Heart left ventricle (tissue), 16 donors: ENCODE measurements at places on chromosomes 5 and 9. TPM values are rescaled to one million over a fixed set of nuclear protein-coding genes. Genes with fewer than 3 reads are reported as not detected.

- H3K27ac ChIP-seq = no peak overlapping the region
- H3K36me3 ChIP-seq = no peaks in the 10 kb centered on the region
- DNase-seq = no peak
- no peaks in the 10 kb centered on the region for H3K4me1 ChIP-seq
- H3K4me3 ChIP-seq = no peak overlapping the region
- H3K27me3 ChIP-seq = no peaks in the 10 kb centered on the region
Measured at GRCh38 chr5:57313716-57314115, 139.9 kb downstream of the GPBP1 start.

DNA sequence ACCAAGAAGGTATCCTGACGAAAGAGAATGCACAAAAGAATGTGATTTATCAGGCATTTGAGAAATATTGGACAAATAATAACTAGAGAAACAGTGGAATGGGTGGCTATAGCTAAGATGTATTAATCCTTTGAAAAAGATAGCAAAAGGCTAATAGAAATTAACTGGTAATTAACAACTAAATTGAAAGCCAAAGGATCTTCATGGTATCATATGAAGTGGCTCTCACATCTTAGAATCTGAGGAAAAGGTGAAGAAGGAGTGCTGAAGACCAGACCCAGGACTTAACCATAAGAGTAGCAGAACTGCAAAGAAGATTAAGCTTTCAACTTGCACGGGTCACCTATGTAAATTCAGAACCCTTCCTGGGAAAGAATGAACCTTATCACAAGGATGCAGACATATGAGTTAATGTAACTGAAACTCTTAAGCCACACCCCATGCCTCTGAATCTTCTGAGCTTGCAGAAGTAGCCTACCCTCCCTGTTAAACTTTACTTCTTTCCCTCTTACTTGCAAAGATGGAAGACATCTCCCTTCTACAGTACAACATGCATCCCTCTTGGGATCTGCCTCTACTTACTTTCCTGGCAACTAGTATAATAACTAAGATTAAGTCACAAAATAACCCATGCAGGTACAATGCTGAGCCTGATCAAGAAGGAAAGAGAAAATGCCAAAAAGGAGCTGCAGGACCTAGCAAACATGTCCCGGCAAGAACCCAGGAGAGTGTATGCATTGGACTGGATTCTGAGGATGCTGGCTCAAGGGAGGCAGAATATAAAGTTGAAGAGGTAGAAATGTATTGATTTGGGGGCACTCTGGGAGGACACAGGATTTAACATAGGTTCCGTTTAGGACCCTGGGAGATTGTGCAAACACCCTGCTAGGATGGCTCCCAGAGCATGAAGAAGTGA lies 395.5 kb upstream of the SLC30A5 start:
- no peak overlapping the region for H3K27ac ChIP-seq
- no peaks in the 10 kb centered on the region for H3K36me3 ChIP-seq
- no peak for DNase-seq
- H3K27me3 ChIP-seq = no peaks in the 10 kb centered on the region
- H3K4me1 ChIP-seq = no peaks in the 10 kb centered on the region

The DYNC2I2 gene
- polyA plus RNA-seq = 56.6 TPM

DNA sequence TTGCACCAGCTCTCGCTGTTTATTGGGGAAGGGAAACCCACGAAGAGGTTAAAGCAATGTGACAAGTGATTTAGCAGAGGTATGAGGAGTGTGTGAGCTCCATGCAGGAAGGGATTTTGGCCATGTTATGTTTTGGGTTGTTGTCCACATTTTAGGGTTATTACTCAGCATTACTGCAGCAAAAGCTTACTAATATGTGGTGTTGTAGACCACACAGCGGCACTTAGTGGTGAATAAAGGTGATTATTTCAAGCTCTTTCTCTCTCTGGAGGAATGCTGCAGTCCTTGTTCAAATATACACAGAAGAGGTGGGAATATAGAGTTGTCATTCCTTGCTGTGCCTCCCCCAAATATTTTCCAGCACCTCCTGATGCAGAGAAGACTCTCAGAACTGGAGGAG lies 29.7 kb upstream of the AKNA start:
- H3K4me3 ChIP-seq = no peak overlapping the region
- H3K27me3 ChIP-seq = no peaks in the 10 kb centered on the region
- H3K4me1 ChIP-seq = no peaks in the 10 kb centered on the region
- H3K36me3 ChIP-seq = no peaks in the 10 kb centered on the region

The INSL6 gene
- polyA plus RNA-seq = not detected

The ACSL6 gene
- 0.33 TPM for polyA plus RNA-seq

DNA sequence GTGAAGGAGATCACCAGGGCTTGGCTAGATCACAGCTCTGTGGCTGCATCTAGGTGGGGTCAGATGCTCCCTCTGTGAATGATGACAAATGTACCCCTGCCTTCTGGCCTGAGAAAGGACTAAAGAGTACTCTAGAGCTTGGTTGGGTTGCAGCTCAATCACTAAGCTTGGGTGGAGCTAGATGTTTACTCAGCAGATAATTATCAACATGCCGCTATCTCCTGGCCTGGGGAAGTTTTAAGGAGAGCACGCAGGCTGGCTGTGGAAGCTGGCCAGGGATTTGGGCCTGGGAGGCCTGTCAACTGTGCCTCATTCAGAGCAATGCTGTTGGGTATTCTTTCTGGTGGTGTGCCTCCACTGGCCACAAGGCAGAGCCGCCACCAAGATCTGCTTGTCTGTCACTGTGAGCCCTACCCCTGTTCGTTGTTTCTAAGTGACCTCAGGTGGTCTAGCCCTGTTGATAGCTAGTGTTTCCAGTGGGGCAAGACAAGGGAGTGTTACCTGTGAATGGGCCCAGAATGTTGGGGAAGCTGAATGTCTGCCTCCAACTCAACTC lies 181.7 kb downstream of the ADGRV1 start:
- no peak for DNase-seq
- H3K36me3 ChIP-seq = no peaks in the 10 kb centered on the region
- no peaks in the 10 kb centered on the region for H3K27me3 ChIP-seq
- H3K27ac ChIP-seq = no peak overlapping the region

DNA sequence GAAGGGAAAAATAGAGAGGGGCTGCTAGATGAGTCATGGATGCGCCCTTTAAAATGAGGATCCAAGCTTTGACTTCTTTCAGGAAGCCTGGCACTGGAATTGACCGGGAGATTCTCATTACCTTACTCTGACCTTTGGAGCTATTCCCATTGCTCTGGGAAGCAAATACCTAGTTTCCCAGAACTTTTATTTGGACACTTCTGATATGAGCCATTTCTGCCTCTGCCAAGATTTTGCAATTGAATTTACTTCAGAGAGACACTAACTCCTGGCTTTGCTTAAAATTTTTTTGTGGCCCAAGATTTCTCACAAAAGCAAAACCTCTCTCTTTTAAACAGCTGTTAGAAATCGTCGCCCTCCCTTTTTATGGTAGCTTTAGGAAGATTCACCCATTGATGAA lies 15.7 kb upstream of the AGXT2 start:
- H3K27me3 ChIP-seq = no peaks in the 10 kb centered on the region
- H3K36me3 ChIP-seq = no peaks in the 10 kb centered on the region
- H3K4me1 ChIP-seq = no peaks in the 10 kb centered on the region
- H3K27ac ChIP-seq = no peak overlapping the region

DNA sequence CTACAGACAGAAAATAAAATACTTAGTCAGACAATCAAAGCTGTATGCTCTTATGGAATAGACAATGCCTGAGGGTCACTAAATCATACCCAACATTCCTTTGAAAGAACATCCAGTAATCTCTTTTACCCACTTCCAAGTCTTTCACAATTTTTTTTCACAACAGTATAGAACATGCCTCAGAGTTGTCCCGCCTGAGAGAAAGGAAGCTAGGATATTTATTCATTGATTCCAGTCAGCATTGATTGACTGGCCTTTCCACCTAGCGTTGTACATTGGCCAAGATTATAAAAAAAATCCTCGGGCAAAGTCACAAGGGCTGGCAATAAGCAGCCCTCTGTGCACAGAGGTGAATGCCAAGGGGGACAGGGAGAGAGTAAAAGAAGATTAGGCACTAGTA lies 318.1 kb upstream of the PIK3R1 start:
- H3K36me3 ChIP-seq = no peaks in the 10 kb centered on the region
- no peak for DNase-seq
- no peak overlapping the region for H3K4me3 ChIP-seq
- no peaks in the 10 kb centered on the region for H3K4me1 ChIP-seq
- H3K27ac ChIP-seq = no peak overlapping the region

- H3K36me3 ChIP-seq = no peaks in the 10 kb centered on the region
- no peak for DNase-seq
- H3K27me3 ChIP-seq = no peaks in the 10 kb centered on the region
- H3K4me1 ChIP-seq = no peaks in the 10 kb centered on the region
Measured at GRCh38 chr9:15249042-15249818, 57.8 kb downstream of the TTC39B start.

DNA sequence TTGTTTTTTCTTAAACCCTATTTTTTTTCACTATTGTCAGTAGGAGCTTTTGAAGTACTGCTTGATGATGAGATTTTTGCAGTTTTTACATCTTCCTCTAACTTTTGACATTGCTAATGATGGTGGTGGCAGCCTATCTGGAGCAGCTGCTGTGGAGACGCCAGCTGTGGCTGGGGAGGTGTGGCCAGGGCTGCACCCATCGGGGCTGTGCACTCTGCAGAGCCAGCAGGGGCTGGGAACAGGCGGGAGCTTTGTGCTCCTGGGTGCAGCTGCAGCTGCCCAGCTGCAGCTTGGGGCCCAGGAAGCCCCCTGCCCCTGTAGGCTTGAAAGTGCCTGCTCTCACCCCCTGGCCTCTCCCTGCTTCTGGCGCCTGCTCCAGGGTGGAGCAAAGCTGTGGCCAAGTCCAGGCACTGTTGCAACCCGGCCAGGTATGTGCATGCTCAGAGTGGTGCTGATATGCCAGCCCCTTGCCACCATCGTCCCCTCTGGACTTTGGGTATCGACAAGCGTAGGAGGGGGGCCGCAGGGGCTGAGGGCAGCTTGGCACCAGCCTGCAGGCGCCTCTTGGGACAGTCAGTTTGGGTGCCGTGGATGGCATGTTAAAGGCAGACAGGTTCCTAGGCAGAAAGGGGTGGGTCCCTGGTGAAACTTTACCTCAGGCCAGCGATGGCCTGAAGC lies 39.2 kb downstream of the FER start:
- H3K36me3 ChIP-seq = no peaks in the 10 kb centered on the region
- DNase-seq = no peak
- H3K27ac ChIP-seq = no peak overlapping the region
- no peak overlapping the region for H3K4me3 ChIP-seq
- no peaks in the 10 kb centered on the region for H3K27me3 ChIP-seq

The PCDHB10 gene
- polyA plus RNA-seq = 0.28 TPM

- H3K27ac ChIP-seq = no peak overlapping the region
- H3K27me3 ChIP-seq = no peaks in the 10 kb centered on the region
Measured at GRCh38 chr5:17713301-17713700, 79.0 kb downstream of the TAF11L14 start.

DNA sequence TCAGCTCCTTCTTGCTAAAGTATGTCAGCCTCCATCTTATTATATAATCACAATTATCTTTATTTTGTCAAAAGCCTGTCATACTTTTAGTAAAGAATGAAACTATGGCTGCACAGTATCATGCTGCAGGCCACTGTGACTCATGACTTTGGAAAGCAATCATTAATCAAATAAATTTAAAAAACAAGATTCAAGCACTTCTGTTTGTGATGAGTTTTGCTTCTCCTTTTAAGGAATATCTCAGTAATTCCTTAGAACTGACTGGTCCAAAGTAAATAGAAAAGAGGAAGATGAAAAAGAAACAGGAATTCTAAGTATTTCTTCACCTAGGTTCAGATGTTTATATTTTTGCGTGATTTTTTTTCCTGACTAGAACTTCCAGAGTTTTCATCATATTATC lies 83.1 kb downstream of the EDIL3 start:
- no peak overlapping the region for H3K4me3 ChIP-seq
- no peaks in the 10 kb centered on the region for H3K27me3 ChIP-seq
- H3K36me3 ChIP-seq = no peaks in the 10 kb centered on the region
- H3K4me1 ChIP-seq = no peaks in the 10 kb centered on the region

The PTGER4 gene
- 5.1 TPM for polyA plus RNA-seq

The BRINP1 gene
- 0.38 TPM for polyA plus RNA-seq

The INSL4 gene
- not detected for polyA plus RNA-seq

GRCh38 chr9:106583751-106584150 lies 279.2 kb upstream of the ZNF462 start:
- H3K4me1 ChIP-seq = no peaks in the 10 kb centered on the region
- H3K27ac ChIP-seq = no peak overlapping the region
- no peak overlapping the region for H3K4me3 ChIP-seq
- no peaks in the 10 kb centered on the region for H3K27me3 ChIP-seq
- no peaks in the 10 kb centered on the region for H3K36me3 ChIP-seq

The NEUROG1 gene
- polyA plus RNA-seq = not detected

DNA sequence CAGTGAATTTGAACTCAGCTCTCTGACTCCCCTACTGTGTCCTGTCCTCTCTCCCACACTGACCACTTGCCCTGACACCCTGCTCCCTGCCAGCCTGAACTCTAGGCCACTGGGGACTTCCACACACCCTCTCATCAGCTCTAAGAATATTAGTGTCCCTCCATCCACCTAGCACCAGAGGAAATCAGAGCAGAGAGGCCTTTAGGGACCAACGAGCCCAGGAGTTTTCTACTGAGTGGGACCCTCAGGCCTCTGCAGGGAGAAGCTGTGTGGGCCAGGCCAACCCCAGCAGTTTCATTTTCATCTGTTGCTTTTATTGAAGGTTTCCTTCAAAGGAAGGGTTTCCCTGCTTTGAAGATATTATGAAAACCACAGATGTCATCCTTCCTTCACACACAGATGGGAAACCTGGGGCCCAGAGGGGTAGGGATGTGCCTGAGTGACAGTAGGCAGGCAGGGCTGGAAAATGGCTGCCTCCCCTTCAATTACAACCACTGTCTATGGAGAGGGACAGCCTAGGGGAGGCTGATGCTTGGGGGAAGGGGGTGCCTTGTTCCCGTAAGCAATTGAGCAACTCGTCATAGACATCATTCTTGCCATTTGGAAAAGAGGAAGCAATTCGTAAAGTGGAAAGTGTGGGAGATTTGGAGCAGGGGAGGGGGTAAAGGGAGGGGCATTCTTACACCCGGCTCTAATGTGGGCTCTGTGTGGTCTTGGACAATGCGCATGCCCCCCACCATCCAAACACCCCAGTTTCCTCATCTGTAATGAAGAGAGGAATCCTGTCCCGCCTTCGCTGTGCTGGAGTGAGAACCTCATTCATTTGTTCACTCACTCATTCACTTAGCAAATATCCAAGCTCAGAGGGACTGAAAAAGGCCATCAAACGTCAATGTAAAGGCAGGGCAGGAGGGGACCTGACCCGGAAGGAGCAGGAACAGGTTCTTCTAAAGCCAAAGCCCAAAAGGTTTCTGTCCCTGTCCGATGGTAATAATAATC lies 3.9 kb downstream of the GLIPR2 start:
- H3K36me3 ChIP-seq = no peaks in the 10 kb centered on the region
- peak overlapping the region; percentile 89 for H3K27ac ChIP-seq
- peaks cover 13% of the 10 kb centered on the region for H3K4me1 ChIP-seq
- H3K4me3 ChIP-seq = no peak overlapping the region
- H3K27me3 ChIP-seq = no peaks in the 10 kb centered on the region

GRCh38 chr5:138874771-138875551 lies at the start of gene LRRTM2:
TSS of gene LRRTM2 (minus strand) at chr5:138875335. CDS start at chr5:138874911, 424 bp downstream.
- H3K36me3 ChIP-seq = peaks cover 4% of the 10 kb centered on the region
- peaks cover 19% of the 10 kb centered on the region for H3K4me1 ChIP-seq
- no peaks in the 10 kb centered on the region for H3K27me3 ChIP-seq
- H3K4me3 ChIP-seq = no peak within 1 kb of the TSS

The ARID3C gene
- not detected for polyA plus RNA-seq
